ENCODE measurements at places on chromosomes 11 and 22.

GRCh38 chr11:14881576-14882193, 10.3 kb downstream of the CYP2R1 start:
- no peak for DNase-seq

DNA sequence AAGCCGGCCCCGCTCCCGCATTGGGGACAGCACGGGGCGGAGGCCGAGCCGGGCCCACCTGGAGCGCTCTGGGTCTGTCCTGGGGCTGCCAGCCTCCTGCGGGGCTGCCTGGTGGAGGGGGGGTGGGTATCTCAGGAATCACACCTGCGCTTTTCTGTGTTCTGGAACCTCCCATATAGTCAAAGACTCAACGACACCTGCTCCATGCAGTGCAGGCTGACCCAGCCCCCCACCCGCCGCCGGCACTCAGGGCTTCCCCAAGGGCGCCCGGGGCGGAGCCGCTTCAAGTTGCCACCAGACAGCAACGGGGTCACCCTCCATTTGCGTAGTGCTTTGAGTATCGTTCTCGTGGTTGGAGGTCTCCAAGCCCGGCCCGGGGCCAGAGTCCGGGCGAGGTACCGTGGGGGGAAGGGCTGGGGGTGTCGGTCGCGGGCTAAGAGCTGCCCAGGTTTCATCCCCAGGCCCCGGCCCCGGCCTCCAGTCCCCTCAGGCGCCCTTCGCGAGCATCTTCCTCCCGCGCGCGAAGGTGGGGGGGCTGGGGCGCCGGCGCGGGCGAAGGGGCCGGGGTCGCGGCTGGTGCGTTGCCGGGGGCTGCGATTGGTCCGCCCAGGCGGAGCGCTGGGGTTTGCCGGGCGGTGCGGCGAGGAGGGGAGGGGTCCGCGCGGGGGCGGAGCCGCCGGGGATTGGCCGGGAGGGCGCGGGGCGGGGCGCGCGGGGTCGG, 6.6 kb downstream of the TSPAN4 start:
- DNase-seq = no peak

DNA sequence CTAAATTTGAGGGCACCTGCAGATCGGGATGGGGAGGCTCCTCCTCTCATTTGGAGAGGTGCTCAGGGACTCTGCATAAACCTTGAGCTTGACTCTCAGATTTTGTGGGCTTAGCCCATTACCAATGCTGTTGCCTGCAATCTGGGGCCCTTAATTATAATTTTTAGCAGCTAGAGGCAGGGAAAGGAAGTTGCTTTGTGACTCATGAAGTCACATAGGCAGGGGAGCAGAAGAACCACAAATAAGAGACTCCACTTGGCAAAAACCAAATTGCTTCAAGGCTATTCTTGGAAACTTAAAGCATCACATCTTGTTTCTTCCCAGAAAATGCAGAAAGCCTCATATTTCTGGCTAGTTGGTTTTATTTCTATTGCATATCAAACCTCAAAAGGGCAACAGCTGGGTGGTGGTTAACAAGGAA, 46.9 kb downstream of the MICAL2 start:
- no peak for DNase-seq

GRCh38 chr22:39731481-39731880, 160.9 kb downstream of the CACNA1I start:
- DNase-seq = no peak

- no peak for DNase-seq
Observed at GRCh38 chr11:6194065-6194581, 4.9 kb upstream of the OR52W1 start.

GRCh38 chr11:119505861-119506260, 82.9 kb upstream of the THY1 start:
- no peak for DNase-seq

GRCh38 chr11:61793083-61793828, 545 bp downstream of the FEN1 start:
- no peak for DNase-seq

DNA sequence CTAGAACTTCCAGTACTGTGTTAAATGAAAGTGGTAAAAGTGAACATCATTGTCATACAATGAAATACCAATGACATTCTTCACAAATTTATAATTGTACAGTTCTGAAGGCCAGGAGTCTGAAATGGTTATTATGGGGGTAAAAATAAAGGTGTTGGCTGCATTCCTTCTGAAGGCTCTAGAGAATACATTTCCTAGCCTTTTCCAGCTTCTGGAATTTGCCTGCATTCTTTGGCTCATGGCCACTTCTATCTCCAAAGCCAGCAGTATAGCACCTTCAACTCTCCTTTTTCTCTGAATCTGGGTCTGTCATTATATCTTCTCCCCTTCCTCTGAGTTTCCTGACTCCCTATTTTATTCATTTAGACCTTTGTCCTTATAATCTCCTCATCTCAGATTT, 1232.7 kb upstream of the TENM4 start:
- DNase-seq = no peak

DNA sequence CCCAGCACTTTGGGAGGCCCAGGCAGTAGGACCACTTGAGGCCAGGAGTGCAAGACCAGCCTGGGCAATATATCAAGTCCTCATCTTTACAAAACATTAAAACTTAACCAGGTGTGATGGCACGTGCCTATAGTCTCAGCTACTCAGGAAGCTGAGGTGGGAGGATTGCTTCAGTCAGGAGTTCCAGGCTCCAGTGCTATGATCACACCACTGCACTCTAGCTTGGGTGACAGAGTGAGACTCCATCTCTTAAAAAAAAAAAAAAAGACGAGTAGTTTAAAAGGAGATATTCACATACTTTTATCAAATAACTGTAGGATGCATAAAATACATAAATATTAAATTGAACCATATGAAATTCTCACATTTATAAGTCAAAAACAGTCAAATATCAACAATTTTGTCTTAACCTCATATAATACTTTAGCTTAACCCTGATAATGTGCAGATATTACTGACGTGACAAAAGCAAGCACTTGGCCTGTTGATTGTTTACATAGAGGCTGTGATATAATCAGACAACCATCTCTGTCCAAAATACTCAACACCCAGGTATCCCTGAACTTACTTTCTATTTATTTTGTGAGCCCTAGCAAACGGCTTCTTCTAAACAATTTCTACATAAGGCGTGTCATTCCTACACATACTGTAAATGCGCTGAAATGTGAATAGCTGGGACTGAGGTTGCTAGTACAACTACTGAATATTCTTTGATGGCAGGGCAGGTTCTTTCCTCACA, 57.0 kb downstream of the PRCP start:
- DNase-seq = no peak

- no peak for DNase-seq
Observed at GRCh38 chr11:94747146-94747545, 21.0 kb upstream of the AMOTL1 start.

DNA sequence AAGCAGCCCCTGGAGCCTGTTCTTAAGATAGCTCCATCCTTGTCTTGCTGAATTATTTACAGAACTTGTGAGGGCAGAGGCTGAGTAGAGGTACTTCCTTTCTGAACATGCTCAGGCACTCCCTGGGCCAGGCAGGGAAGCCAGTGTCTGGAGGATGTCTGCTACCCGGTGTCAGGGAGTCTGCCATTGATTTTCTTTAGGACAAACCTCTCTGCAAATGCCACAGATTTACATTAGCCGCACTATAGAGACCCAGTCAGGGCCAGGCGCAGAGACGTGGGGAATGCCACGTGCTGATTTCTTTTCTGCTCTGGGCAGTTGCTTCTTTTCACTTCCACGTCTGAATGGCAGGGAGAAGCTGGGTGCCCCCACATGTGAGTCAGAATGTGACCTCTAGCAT, 585.5 kb downstream of the NTM start:
- no peak for DNase-seq

DNA sequence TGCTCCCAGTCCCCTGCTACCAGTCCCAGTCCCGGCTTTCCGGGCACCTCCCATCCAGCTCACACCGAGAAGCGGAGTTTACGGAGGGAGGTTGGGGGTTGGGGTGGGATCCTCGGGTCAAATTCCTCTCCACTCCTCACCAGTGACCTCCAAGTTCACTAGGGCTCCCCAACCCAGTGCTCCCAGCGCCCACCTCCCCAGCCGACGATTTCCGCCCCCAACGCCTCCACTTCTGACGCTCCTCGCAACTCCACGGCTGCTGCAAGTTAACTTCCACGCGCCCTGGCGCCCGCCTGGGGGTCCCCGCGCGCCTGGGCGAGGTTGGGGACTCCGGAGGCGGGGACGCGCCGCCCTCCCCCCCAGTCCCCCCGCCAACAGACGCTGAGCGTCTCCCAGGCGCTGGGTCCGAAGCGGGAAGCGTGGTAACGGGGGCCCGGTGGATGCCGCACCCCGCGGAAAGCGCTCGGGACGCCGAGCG, 526 bp downstream of the TPST2 start:
- peak; percentile 33 for DNase-seq

DNA sequence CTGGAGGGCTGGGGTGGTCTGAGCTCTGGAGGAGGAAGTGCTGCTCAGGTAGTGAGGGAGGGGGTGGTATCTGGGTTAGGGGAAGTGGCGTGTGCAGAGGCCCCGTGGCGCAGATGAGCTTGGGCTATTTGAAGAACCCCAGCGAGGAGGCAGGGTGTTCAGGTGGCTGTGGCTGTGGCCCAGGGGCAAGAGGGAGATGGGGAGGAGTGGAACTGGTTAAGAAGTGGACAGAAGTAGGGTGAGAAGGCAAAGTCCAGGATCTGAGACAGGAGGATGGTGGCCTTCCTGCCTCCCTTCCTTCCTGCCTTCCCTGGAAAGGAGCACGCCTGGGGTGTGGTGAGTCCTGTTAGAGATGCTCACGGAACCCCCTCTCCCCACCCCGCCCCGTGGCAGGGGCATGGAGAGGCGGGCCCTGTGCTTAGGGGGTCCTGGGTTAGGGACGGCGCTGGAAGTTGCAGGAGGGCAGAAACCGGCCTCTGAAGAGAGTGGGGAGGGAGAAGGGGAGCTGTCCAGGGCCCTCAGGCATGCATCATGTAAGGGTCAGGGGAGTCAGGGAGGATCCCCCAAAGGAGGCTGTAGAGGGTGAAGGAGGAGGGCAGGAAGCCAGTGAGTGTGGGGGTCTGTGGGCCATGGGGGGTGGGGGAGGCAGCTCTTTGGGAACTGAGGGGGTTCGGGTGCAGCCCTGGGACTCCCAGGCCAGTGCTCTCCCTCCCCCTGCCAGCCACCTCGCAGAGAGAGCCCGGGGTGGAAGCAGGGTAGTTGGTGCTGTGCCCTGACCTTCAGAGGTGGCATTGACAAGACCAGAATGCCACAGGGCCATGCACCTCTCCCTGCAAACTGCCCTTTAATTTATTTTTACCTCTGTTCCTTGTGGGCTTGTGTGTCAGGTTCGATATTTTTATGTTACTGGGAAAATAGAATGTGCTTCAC, 63.7 kb upstream of the PARVG start:
- no peak for DNase-seq

DNA sequence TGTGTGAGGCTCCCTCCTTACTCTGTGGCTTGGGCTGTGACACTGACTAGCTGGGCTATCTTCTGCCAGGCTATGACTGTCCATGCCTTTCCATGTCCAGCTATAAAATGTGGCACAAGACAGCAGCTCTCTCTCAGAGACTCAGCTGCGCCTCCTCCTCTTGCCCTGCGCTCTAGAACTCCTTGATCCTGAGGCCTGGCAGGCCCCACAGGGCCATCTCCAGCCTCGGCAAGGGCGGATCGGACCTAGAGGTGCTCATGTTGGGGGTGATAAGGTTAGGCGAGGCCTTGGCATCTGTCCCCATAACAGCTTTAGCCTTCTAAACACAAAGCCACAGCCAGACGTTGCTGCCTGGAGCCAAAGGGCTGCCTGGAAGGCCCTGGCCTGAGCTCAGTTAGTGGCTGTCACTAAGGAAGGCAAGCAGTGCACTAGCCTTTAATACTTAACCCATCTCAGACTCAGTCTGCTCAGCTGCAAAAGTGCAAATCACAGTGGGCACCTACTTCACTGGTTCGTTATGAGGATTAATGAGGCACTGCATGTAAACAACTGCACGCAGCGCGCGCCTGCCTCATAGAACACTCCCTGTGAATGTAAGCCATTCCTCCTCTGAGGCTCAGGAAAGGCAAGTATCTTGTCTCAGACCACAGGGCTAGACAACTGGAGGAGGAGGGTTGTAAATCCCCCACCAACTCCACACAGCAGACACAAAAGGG, 1.2 kb downstream of the GUCD1 start:
- DNase-seq = no peak

- DNase-seq = no peak
Observed at GRCh38 chr22:36286096-36286957, 33.4 kb downstream of the APOL1 start.
